Activated T-cell treated with anti-CD3 and anti-CD28 coated beads, Interleukin-2, amount 50 U/mL, for 72 hours (primary cell): ENCODE measurements at places on chromosomes 2 and 18.
A peak's percentile ranks its signal among the peaks of the same experiment; 100 is the strongest.

- no peak for DNase-seq
Measured at GRCh38 chr18:69647702-69648101, 247.0 kb downstream of the DOK6 start.

DNA sequence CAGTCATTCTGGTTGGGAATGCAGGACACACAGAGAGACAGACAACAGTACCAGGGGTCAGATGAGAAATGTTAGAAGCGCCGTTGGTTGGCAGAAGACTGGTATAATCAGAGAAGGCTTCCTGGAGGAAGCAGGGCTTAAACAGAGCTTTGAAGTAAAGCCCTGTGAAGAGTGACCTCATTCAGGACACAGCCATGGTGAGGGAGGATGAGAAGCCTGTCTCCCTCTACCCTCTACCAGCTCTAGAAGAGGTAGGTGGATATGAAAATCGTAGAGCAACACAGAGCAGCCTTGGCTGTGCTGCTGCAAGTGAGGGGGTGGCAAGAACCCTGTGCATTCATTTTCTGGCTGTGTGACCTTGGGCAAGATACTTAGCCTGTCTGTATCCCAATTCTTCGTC, 14.2 kb downstream of the TET3 start:
- no peak for DNase-seq

DNA sequence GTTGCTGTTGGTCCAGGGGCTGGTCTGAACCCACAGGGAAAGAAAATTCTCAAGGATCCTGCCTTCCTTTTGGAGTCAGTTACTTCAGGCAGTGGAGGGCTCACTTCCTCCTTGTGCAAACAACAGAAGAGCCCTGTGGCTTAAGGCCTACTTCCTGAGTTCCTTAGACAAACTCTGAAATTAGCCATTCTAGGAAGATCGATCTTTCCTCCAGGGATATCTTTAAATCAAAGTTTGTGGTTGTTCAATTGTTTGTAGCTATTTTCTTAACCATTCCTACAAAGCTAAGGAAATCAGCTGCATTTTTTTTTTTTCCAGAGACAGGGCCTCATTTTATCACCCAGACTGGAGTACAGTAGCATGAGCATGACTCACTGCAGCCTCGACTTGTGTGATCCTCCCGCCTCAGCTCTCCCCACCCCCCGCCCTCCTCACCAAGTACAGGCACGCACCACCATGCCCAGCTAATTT, 156.0 kb downstream of the TANC1 start:
- DNase-seq: peak; percentile 26

- DNase-seq: no peak
Measured at GRCh38 chr2:164110515-164110914, 374.7 kb upstream of the FIGN start.

GRCh38 chr2:227780981-227781615, 32.5 kb upstream of the CCL20 start:
- no peak for DNase-seq

GRCh38 chr2:65112633-65113032, 17.3 kb downstream of the RAB1A start:
- DNase-seq: no peak

- peak; percentile 16 for DNase-seq
Measured at GRCh38 chr2:24793761-24794435, 673 bp downstream of the CENPO start.

GRCh38 chr2:88038263-88039105, 17.1 kb downstream of the KRCC1 start:
- no peak for DNase-seq

- DNase-seq: no peak
Measured at GRCh38 chr2:122545821-122546220, 790.4 kb downstream of the TSN start.

- no peak for DNase-seq
Measured at GRCh38 chr2:121777699-121778058, 22.2 kb downstream of the TSN start.

- no peak for DNase-seq
Measured at GRCh38 chr2:171217330-171217729, 56.6 kb upstream of the TLK1 start.

GRCh38 chr2:235218486-235218907, 266.7 kb downstream of the SH3BP4 start:
- DNase-seq: no peak

GRCh38 chr2:198653311-198653710, 804.4 kb downstream of the SATB2 start:
- no peak for DNase-seq

- no peak for DNase-seq
Measured at GRCh38 chr2:9527995-9528787, 27.4 kb downstream of the ADAM17 start.

DNA sequence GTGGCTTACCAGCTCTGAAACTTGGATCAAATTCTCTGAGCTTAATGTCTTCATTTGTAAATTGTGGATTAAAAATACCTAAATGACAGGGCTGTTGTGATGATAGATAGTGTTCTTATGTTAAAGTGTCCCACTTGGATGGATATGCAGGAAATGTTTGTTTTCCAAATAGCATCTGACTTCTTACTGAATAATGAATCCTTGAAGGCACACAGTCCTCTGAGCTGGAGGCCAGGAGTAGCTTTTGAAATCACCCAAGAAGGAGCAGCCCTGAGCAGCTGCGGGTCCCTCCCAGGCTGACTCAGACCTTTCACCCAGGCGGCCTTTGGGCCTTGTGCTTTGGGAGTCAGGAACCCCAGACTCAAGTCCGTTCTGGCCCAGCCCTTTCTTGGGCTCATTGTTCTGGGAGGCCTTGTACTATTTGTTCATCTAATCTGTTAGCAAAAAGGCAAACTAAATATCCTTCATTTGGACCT, 173.0 kb upstream of the GATA6 start:
- DNase-seq: no peak

GRCh38 chr2:16774091-16774490, 108.5 kb upstream of the CYRIA start:
- DNase-seq: no peak

DNA sequence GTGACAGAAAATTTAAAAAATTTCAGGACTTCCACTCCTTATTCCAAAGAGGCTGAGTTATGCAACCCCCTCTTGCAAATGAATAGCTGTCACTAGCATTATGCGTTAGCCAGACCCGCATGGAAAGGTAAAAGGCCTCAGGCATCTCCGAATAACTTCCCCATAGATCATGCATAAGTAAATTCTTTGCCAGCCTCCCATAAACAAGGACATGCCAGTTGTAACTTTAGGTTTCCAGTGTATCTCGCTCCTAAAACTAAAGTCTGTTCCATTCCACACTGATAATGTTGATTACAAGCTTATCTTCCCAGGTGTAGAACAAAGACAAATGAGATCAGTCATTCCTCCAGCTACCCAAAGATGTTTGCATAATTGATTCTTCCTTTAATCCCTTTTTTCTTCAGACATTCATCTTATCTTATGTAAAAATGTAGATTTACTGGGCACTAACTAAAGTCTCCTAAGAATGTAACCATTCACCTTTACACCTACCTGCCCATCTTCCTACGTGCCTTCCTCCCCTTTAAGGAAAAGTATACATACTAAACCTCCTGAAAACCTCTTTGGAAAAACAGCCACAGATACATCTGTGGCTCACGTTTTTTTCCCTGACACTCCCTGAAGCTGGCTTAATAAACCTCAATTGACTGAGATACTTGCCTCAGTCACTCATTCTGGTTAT, 13.6 kb upstream of the NFU1 start:
- DNase-seq: no peak

- no peak for DNase-seq
Measured at GRCh38 chr2:199791326-199791725, 59.7 kb downstream of the FTCDNL1 start.

DNA sequence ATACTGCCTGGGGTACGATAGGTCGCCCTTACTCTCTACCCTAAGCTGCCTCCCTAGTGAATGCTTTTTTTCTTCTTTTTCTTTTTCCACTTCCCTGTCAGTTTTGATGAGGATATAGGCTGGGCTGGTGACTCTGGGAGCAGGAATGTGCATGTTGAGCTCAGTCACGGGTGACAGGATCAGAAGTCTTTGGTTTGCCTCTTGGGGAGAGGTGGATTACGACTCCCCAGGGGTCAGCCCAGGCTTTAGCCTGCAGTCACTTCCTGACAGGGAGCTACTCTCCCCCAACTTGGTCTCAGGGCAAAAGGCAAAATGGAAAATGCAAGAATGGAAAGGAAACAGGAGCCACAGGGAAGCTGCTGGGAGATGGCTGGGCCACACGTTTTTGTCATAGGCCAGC, 57.3 kb downstream of the THNSL2 start:
- no peak for DNase-seq

GRCh38 chr2:206996556-206997065, 57.3 kb downstream of the CPO start:
- DNase-seq: no peak

GRCh38 chr2:133331436-133331835, 236.8 kb downstream of the NCKAP5 start:
- no peak for DNase-seq

DNA sequence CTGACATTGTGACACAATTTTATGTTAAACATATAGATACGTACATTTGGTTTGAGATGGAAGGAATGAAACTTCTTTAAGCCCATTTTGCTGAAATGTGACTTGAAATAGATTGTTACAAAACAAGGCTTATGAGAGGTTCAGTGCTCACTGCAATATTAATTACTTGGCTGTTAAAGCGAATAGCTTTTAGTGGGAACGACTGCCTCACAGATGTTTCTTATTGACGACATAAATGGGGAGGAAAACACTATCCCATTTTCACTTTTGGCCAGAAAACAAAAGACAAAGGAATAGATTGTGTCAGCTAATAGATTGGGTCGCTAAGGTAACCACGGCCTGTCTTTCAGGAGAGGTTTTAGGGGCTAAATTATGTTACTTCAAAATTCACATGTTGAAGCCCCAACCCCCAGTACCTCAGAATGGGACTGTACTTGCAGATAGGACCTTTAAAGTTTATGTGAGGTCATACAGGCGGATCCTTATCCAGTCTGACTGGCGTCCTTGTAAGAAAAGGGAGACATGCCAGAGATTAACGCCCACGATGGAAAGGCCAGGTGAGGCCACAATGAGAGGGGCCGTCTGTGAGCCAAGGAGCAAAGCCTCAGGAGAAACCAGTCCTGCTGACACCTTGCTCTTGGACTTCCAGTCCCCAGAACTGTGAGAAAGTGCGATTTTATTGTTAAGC, 10.8 kb downstream of the INPP1 start:
- no peak for DNase-seq

DNA sequence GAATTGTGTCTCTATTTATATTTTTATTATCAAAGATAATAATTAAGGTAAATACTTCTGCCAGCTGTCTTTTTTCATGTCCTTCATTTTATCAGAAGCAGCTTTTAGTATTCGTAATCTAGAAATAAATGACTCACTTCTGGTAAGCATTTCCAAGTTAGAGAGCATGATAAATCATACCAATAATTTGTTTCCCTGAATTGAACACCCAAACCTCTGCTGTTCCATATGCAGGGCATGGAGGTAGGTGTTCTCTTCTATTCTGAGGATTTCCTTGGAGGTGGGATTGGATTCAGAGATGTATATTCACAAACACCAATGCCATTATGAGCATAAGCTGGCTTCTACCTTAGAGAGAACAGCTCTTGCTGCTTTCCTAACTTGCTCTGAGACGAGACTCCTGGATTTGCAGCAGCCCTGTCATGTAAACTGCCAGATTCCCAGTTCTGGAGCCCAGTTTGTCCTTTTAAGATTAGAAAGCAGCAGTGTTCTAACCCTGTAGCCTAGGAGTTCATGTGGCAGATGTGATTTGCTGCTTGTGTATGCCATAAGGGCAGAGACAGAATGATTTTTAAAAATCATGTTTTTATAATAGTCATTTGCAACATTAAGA, 47.5 kb downstream of the SKA1 start:
- DNase-seq: no peak

GRCh38 chr2:127261804-127262406, 32.0 kb downstream of the ERCC3 start:
- no peak for DNase-seq

DNA sequence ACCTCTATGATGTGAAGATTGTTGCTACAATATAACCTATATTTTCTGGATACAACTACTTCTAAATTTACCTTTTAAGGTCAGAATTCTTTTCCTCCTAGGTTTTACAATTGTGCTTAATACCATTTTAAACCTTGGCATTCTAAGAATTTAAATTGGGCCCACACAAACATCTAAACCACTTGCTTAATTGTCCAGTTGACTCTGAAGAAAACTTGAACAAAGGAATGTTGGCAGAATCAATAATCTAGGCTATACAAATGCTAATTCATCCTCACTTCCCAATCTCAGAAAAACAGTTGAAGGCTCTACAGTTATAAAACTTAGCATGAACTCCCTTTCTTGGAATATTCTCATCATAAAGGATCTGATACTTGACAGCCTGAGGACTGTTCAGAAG, 84.3 kb downstream of the RPRM start:
- no peak for DNase-seq

GRCh38 chr2:236367506-236368289, 103.5 kb upstream of the ASB18 start:
- DNase-seq: no peak

DNA sequence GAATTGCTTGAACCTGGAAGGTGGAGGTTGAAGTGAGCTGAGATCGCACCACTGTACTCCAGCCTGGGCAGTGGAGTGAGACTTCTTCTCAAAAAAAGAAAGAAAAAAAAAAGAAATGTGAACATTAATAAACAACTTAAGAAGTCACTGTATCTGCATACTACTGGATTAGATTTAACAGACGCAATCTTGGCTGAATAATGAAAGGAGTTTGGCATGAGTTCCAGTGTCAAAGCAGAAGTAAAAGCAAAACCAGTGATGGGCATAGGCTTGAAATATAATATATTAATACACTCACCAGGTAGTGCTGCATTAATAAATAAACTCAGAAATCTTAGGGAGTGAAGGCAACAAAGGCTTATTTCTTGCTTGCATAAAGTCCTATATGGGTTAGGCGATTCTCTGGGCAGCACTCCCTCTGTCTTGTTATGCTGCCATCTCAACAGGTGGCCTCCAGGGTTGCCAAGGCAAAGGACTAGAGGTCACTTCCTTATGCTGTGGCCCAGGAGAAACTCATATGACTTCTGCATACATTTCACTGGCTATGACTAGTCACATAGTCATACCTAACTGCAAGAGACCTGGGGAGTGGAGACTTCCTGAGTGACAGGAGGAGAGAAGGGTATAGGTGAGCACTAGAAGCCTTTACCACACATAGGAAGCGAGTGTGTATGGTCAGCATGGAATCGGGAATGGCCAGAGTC, 296.2 kb upstream of the SPRED2 start:
- DNase-seq: no peak

DNA sequence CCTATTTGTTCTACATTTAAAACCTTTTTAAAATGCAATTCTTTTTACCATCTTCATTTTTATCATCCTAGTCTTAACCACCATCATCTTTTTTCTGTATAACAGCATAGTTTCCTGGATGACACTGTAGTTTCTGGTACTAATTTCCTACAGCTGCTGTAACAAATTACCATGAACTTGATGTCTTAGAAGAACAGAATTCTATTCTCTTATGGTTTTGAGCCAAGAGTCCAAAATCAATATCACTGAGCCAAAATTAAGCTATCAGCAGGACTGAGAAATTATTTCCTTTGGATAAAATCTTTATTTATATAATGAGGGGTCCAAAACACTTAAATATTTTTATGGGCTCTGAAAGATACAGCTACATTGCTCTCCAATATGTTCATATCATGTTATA, 539.3 kb downstream of the METTL4 start:
- no peak for DNase-seq

- DNase-seq: no peak
Measured at GRCh38 chr2:20061940-20062339, 10.5 kb upstream of the LAPTM4A start.
